ENCODE measurements at places on chromosomes 2 and 18. TPM values are rescaled to one million over a fixed set of nuclear protein-coding genes. Genes with fewer than 3 reads are reported as not detected.

The TSGA10 gene
- total RNA-seq: 8.1 TPM

- no peaks in the 10 kb centered on the region for H3K36me3 ChIP-seq
- DNase-seq: no peak
- H3K4me1 ChIP-seq: no peaks in the 10 kb centered on the region
- H3K27ac ChIP-seq: no peak overlapping the region
- no peak overlapping the region for H3K4me3 ChIP-seq
- no peaks in the 10 kb centered on the region for H3K27me3 ChIP-seq
Observed at GRCh38 chr2:63124850-63125249, 74.2 kb downstream of the OTX1 start.

DNA sequence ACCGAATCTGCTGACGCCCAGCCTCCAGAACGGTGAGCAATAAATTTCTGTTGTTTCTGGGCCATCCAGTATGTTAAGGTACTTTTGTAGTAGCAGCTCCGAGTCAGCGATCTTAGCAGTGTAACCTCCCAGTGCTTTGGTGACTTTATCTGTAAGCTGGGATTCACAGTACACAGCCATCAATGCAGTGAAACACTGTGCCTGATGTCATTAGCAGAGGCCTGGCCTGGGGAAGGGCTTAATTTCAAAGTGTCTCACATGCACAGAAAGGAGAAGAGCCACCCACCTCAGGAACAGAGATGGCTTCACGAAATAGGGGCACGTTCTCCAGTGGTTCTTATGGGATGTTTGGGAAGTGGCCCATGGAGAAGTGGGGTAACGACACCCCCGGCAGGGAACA, 281.2 kb downstream of the PHLPP1 start:
- H3K27me3 ChIP-seq: peaks cover 12% of the 10 kb centered on the region
- no peaks in the 10 kb centered on the region for H3K4me1 ChIP-seq
- no peak for DNase-seq
- H3K4me3 ChIP-seq: no peak overlapping the region
- H3K36me3 ChIP-seq: no peaks in the 10 kb centered on the region

The LBX2 gene
- total RNA-seq: 0.25 TPM

GRCh38 chr2:235521844-235522243, 28.0 kb downstream of the AGAP1 start:
- no peak overlapping the region for H3K4me3 ChIP-seq
- no peaks in the 10 kb centered on the region for H3K4me1 ChIP-seq
- no peaks in the 10 kb centered on the region for H3K36me3 ChIP-seq
- no peak for DNase-seq
- H3K27ac ChIP-seq: no peak overlapping the region

GRCh38 chr2:71379086-71379485, 47.5 kb downstream of the ZNF638 start:
- H3K27ac ChIP-seq: no peak overlapping the region
- H3K4me3 ChIP-seq: no peak overlapping the region
- H3K36me3 ChIP-seq: peaks cover 53% of the 10 kb centered on the region
- no peak for DNase-seq

DNA sequence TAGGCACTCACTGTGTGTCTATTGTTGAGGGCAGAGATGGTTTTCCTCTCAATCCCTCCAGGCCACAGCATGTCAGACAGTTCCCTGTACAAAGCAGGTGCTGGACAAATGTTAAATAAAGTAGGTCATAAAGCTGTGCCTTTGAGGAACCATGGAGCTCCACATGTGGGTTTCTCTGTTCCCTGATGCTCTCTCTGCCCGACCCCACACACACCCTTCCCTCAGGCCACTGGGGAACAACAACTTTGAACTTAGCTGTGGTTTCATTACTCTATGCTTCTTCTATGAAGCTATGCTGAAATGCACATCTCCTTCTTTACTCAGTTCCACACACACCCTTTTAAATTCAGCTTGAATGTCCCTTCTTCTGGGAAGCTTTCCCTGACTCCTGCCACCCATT, 415.3 kb downstream of the HRH4 start:
- H3K27ac ChIP-seq: no peak overlapping the region
- H3K4me1 ChIP-seq: no peaks in the 10 kb centered on the region
- no peak overlapping the region for H3K4me3 ChIP-seq
- H3K36me3 ChIP-seq: no peaks in the 10 kb centered on the region

The PDE11A gene
- total RNA-seq: not detected

- H3K4me3 ChIP-seq: no peak overlapping the region
- H3K27ac ChIP-seq: no peak overlapping the region
- DNase-seq: no peak
- no peaks in the 10 kb centered on the region for H3K27me3 ChIP-seq
- no peaks in the 10 kb centered on the region for H3K4me1 ChIP-seq
Observed at GRCh38 chr2:150644298-150645067, 157.0 kb upstream of the RND3 start.

DNA sequence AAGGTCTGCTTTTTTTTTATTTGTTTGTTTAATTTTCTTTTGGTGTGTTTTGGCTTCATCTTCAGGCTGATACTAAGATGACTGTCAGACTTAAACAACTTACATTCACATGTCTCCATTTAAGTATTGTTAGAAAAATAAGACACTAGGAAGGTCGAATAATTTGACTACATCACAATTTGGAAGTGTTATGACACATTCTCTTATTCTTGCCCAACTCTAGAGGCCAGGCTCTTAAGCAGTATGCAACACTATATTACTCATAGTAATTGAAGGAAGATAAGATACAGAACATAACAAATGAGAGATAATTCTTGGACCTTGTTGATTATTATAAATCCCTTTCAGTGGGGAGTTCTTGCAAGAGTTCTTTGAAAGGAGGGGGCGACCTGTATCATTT, 295.3 kb upstream of the COL3A1 start:
- no peak for DNase-seq
- H3K27ac ChIP-seq: no peak overlapping the region
- no peaks in the 10 kb centered on the region for H3K27me3 ChIP-seq
- H3K4me3 ChIP-seq: no peak overlapping the region
- no peaks in the 10 kb centered on the region for H3K4me1 ChIP-seq

DNA sequence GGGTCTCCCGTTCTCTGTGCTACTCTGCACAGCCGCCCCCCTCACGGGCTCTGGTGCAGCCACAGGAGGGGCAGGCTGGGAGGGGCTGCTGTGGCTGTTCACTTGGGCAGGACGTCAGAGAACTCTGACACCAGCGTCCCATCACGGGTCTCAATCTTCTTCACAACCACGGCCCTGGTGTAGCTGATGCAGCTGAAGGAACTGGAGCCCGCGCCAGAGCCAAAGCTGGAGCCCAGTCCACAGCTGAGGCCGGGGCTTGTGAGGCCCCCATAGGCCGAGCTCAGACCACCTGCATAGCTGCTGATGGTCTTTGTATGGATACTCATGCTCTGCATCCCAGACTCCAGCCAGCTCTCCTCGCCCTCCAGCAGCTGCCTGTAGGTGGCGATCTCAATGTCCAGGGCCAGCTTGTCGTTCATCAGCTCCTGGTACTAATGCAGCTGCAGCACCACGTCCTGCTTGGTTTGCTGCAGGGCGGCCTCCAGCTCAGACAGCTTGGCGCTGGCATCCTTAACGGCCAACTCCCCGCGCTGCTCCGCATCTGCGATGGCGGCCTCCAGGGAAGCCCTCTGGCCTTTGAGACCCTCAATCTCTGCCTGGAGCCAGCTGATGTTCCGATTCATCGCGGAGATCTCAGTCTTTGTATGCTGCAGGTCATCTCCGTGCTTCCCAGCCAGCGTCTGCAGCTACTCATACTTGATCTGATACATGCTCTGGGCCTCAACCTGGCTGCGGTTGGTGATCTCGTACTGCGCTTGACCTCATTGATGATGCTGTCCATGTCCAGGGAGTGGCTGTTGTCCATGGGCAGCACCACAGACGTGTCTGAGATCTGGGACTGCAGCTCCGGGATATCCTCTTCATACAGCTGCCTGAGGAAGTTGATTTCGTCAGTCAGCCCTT, 7.4 kb upstream of the DUSP19 start:
- no peaks in the 10 kb centered on the region for H3K4me1 ChIP-seq
- no peaks in the 10 kb centered on the region for H3K27me3 ChIP-seq
- no peak overlapping the region for H3K4me3 ChIP-seq
- DNase-seq: no peak
- H3K36me3 ChIP-seq: no peaks in the 10 kb centered on the region

The ZSWIM2 gene
- not detected for total RNA-seq

DNA sequence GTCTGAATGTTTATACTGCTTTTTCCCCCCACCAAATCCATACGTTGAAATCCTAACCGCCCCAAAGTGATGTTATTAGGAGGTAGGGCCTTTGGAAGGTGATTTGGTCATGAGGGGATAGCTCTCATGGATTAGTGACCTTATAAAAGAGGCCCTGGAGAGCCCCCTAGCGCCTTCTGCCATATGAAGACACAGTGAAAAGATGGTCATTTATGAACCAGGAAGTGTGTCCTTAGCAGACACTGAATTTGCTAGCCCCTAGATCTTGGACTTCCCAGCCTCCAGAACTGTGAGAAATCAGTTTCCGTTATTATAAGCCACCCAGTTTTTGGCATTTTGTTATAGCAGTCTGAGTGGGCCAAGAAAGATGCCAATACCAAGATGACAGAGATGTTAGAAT, 7.2 kb upstream of the TSN start:
- DNase-seq: no peak
- no peaks in the 10 kb centered on the region for H3K27me3 ChIP-seq

- no peaks in the 10 kb centered on the region for H3K36me3 ChIP-seq
- no peak overlapping the region for H3K27ac ChIP-seq
- DNase-seq: no peak
- H3K4me3 ChIP-seq: no peak overlapping the region
Observed at GRCh38 chr18:6487968-6488367, 73.3 kb upstream of the L3MBTL4 start.

The APCDD1 gene
- not detected for total RNA-seq

DNA sequence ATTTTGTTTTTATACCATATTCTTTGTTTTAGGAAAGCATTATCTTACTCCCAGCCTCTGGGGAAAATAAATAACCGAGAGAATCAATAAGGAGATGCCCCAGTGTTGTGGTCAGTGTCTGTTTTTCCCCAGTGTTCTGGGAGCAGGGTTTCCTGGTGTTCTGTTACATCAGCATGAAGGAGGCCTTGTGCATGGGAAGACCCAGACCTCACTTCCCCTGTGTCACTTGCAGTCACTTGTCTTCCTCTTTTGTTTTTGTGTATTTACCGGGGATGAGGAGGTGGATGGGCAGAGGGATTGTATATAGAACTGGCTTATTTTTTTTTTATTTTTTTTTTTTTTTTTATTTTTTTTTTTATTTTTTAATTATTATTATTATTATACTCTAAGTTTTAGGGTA, 45.0 kb upstream of the MGAT5 start:
- no peak overlapping the region for H3K27ac ChIP-seq
- no peak for DNase-seq
- H3K4me3 ChIP-seq: no peak overlapping the region

DNA sequence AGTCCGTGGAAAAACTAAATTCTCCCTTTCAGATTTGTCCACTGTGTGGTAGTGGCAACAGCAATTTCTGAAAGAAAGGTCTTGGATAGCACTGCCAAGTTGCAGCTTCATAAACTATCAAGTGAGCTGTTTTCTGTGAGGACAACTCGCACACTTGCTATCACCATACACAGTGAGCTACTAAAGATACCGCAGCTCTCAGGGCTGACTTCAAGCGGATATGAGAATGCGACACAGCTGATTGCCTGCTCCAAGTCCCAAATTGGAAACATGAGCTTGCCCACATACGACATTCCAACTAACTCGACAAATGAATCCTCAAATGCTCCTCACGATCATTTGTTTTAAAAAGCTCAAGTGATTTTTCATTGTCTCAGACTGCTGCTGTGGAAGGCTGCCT, 46.2 kb downstream of the E2F6 start:
- no peak overlapping the region for H3K4me3 ChIP-seq
- no peak for DNase-seq
- no peaks in the 10 kb centered on the region for H3K27me3 ChIP-seq
- no peaks in the 10 kb centered on the region for H3K4me1 ChIP-seq
- no peak overlapping the region for H3K27ac ChIP-seq

DNA sequence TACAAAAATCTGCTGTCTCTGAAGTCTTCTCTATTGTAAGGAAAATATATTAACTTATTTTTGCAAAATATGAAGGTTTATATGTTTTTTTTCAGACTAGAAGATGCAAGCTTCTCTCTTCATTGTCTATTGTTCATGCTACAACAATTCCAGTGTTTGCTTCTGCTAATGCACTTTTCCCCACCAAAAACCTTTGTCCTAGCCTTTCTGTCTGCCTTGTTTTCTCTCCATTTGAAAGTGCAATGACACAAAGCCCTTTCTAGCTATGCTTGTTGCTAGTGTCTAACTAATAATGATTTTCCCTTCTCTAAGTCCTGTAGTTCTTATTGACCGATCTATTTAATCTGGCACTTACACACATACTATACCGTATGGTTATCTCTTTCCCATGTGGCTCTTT, 369.5 kb upstream of the CELF4 start:
- no peak overlapping the region for H3K27ac ChIP-seq
- H3K36me3 ChIP-seq: no peaks in the 10 kb centered on the region
- DNase-seq: no peak
- no peaks in the 10 kb centered on the region for H3K4me1 ChIP-seq
- no peak overlapping the region for H3K4me3 ChIP-seq

DNA sequence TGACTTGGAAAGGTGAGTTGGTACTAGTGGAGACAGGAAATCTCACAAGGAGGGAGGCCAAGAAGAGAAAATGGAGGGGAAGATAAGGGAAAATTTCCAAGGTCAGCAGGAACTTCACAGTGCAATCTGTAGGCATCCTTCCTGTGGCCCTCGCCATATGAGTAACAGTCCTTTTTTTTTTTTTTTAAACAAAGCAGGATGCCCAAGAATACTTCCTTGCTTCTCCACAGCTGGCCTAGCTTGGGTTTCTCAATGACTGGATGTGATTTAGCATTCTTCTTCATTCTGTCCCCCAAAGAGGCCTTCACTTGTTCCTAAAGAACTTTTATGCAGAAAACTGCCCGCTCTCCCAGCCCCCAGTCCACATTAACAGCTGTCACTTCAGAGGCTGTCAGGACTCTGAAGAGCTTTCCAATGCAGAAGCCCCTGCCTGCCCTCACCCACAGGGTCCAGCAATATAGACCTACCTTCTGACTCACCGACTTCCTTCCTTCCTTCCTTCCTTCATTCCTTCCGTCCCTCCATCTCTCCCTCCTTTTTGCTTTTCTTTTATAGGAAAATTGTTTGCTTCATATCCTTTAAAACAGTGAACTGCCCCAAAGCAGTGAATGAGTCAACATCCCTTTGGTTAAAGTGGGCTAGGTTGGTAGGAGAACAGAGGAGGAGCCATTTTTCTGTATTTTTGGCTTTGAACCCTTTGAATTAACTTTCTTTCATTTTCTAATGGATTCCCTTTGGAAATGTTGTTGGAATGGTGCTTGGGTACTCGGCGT, 172.0 kb downstream of the MGAT5 start:
- no peak overlapping the region for H3K27ac ChIP-seq
- no peaks in the 10 kb centered on the region for H3K27me3 ChIP-seq
- H3K36me3 ChIP-seq: peaks cover 32% of the 10 kb centered on the region

The NT5DC4 gene
- not detected for total RNA-seq

- peaks cover 11% of the 10 kb centered on the region for H3K36me3 ChIP-seq
- H3K4me1 ChIP-seq: peaks cover 52% of the 10 kb centered on the region
- DNase-seq: no peak
- no peak overlapping the region for H3K4me3 ChIP-seq
- H3K27me3 ChIP-seq: no peaks in the 10 kb centered on the region
Observed at GRCh38 chr2:74865770-74866674, 32.1 kb downstream of the HK2 start.

The SERPINB5 gene
- not detected for total RNA-seq

All from activated CD4-positive, alpha-beta T cell treated with anti-CD3 and anti-CD28 coated beads, Interleukin-2, amount 10 ng/mL, durations not matched to agents 7 days and 5 days (primary cell).